Activated CD4-positive, alpha-beta memory T cell treated with anti-CD3 and anti-CD28 coated beads for 36 hours (primary cell): ENCODE measurements at places on chromosomes 16 and 17.

DNA sequence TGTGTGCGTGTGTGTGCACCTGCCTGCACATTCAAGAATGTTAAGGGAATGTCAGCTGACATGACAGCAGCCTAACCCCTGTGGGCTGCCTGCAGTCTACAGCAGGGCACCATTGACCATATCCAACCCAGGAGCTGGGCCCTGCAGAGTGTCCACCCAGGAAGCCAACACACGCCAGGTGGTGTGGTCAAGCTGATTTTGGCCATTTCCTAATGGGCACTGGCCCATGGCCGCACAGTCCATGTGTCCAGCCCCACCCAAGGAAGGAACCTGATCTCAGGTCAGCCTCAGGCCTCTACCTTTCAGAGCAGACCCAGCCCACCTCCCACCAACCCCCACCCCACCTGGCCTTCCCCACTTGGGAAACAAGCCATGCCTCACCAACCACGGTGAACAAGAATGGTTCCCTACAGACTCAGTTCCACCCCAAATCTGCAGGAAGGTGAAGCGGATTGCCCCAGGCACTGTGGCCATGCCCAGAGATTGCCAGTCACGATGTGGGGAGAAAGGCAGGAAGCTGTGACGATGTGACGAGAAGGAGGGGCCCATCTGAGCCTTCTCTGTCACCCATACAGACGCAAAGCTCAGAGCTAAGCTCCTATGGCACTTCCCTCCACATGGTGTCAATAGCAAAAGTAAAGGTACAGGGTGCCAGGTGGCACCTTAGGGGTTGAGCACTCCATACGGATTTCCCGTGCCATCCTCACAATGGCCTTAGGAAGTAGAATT is 77.5 kb downstream of the ZNF423 start:
- DNase-seq = no peak

- no peak for DNase-seq
These were observed 23.1 kb downstream of the CDK5RAP3 start for GRCh38 chr17:47993964-47994363.

DNA sequence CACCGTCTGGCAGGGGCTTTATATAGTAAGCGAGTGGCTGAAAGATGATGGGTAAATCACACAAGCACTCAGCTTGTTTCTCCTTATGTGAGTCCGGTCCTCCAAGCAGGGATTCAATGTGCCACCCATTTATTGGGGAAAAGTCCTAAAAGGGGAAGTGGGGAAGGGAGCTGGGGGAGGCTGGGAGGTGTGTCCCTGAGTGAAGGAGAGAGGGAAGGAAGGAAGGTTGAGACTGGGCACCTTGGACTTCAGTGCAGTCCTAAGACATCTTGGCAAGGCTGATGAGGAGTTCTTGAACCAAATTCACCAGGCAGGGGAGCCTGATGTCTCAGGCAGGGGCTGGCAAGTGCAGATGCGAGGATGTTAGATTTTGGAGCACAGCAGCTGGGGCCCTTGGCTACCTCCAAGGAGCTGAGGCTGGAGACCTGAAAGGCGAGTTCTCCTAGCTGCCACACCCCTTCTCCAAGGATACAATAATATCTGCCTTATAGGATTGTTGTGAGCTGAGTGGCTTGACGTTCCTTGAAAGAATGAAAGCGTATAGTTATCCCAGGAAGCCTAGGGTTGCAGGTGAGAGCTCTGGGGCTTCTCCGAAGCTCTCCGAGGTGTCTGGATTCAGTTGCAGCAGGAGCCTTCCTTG is 23.0 kb upstream of the CYLD start:
- no peak for DNase-seq

DNA sequence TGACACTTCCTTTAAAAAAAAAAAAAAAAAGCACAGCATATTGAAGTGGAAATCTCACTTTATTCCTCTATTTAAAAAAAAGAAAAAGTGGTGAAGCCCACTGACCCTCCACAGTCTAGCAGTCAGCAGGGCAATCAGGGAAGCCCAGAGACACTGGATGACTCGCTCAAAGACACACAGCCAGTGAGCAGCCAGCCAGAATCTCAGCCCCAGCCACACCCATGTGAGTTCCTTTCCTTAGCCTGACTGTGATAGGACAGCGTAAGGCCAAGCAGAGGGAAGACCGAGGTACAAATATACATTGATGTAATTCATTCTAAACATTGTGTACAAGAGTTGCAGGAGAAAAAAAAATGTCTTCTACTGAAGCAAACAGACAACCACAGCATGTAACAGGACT is 22.5 kb downstream of the XPO6 start:
- DNase-seq = peak; percentile 64
